ENCODE measurements at places on chromosomes 3 and 15. TPM values are rescaled to one million over a fixed set of nuclear protein-coding genes. Genes with fewer than 3 reads are reported as not detected.

STRC gene
- total RNA-seq = 0.27 TPM

ADAMTS17 gene
- 2.4 TPM for total RNA-seq

CCR5 gene
- not detected for total RNA-seq

GPR176 gene
- 5.3 TPM for total RNA-seq

GATA2 gene
- 0.75 TPM for total RNA-seq

APOD gene
- 90.8 TPM for total RNA-seq

ONECUT1 gene
- total RNA-seq = 5.0 TPM

SHC4 gene
- total RNA-seq = 21.3 TPM

WNT5A gene
- total RNA-seq = 1.3 TPM

All from SK-MEL-5 (cell line).